HS-5 (cell line): ENCODE measurements at places on chromosomes 13 and 19.

DNA sequence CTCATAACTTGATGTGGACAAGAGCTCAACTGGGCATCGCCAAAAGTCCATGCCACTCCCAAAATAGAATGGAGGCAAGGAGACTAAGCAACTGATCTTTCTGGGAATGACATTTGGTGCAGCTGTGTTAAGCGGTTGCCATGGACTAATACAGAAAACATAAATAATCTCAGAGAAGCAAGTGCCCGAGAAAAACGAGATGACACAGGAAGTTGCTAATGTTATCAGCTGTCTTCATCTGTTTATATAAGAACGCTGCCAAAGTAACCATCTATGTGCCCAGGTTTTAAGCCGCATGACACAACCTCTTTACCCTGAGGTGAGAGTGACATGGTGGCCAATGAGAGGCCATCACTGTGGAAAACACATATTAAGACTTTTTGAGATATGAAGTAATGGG is 54.9 kb upstream of the SACS start:
- no peak for DNase-seq

GRCh38 chr19:33062902-33063301 is 1.8 kb downstream of the RHPN2 start:
- no peak for DNase-seq

DNA sequence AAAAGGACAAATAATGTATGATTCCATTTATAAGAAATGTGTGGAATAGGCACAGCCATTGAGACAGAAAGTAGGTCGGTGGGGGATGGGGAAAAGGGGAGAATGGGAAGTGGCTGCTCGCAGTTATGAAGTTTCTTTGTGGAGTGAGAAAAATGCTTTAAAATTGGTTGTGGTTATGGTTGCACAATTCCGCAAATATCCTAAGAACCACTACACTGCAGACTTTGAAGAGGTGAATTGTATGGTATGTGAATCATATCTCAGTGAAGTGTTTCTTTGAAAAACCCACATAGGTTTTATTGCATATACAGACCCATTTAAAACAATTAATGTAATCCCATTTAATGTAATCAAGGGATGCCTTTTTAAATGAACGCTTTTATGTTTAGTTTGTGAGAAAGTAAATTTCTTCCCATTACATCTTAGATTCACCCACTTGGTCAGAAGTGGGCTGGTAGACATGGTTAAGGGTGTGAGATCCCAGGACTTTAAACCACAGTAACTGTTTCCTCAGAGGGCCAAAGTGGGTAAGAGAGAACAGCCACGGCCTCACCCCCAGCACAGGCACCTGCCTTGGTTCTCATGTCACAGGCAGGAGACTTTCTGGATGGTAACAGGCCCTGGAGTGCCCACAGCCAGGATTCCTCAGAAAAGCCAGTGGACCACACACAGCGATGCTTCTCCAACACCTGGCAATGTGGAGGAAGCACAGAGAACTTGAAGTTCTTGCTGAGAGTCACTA is 119.3 kb upstream of the GJB6 start:
- DNase-seq = peak; percentile 13

DNA sequence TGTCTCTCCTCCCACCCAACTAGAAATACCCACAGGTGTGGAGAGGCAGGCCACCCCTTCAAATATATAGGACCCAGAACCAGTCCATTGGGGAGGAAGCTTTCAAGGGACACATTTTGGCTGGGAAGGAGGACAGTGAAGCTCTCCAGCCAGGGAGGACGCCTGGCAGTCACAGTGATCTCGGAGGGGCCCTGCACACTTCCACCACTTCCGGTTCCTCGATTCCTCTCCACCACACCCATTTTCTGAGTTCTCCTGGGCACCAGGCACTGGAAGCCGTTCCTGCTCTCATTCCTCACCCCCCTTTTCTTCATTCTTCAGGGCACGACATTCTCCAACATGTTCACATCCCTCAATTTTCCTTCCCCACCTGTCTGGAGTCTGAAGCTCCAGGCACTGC is 30.4 kb upstream of the CEACAM21 start:
- no peak for DNase-seq

GRCh38 chr19:29549105-29550070 is 23.6 kb downstream of the VSTM2B start:
- DNase-seq = no peak

GRCh38 chr13:60214213-60215055 is 50.7 kb upstream of the DIAPH3 start:
- no peak for DNase-seq

DNA sequence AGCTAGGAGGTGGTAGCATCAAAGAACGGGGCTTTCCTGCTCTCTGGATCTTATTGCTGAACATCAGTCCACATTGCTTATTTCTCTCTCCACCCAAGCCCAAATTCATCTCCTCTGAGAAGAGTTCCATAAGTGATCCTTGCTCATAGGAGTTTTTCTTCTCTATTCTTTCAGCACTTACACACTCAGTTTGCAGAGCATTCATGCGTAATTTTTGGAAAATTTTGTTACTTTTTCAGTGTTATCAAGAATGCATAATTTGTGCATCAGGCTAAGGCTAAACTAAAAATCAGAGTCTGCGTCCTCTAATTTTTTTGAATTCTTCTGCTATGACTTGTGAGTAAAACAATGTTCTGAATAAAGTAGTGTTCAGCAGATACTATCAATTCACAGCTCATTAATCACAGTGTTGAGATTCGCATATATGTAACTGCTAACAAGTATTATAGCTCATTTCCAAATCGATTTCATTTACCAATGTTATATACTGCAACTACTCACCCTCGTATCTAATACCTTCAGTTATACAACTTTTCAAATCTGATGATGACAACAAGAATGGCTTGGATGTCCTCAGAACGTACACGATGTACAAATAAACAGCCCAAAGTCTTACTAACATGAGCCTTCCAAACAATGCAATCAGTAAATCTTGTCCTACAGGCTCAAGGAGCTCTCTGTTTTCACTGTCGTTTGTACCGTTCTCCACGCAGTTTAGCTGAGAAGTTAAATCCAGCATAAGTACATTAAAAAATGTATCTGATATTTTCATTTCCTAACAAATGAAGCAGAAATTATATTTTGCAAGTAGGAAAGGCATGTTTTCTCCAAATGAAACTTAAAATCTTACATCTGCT is 36.4 kb upstream of the STARD13 start:
- no peak for DNase-seq

DNA sequence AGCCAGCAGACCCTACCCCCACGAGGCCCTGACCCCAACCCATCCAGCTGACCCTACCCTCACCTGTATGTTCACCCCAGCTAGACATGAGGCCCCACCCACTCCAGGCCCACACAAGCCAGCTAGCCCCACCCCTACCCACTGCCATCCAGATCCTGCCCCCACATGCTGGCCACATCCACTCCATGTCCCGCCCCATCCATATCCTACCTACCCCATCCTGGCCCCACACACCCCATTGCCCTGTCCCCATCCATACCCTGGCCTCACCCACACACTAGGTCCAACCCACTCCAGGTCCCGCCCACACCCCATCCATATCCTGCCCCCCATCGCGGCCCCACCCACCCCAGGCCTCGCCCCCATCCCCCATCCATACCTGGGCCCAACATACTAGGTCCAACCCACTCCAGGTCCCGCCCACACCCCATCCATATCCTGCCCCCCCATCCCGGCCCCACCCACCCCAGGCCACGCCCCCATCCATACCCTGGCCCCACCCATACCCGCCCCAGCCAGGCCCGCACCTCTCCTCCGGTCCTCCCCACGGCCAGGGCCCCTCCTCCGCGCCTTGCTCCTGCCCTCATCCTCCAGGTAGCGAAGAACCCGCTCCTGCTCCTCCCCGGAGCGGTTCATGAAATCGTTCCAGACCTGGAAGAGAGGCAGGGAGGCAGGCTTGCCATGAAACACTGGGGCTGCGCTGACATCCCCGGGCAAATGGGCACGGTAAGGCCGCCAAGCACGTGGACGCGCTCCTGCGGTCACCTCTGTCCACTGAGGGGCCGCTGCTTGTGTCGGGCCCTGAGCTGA is 7.2 kb downstream of the RNU6-9 start:
- no peak for DNase-seq

DNA sequence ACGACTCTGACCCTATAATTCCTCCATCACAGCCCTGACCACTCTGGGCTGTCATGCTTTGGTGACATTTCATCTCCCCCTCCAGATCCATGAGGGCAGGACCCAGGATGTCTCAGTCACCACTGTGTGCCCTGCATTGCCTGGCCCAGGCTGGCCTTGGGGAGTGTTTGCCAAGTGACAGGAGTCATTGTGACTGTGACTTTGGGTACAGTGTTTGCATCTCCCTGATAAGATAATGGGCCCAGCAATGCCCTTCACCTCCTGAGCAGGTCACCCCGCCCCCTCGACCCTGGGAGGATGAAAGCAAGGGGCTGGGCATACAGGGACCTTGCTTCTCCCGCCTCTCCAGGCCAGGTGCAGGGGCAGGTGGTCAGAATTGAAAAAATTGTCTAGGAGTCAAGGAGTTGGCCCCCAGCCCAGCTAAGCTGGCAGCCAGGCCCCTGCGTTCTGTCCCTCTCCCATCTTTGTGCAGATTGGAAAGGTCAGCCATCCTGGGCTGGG is 5.9 kb upstream of the ATP4A start:
- no peak for DNase-seq

DNA sequence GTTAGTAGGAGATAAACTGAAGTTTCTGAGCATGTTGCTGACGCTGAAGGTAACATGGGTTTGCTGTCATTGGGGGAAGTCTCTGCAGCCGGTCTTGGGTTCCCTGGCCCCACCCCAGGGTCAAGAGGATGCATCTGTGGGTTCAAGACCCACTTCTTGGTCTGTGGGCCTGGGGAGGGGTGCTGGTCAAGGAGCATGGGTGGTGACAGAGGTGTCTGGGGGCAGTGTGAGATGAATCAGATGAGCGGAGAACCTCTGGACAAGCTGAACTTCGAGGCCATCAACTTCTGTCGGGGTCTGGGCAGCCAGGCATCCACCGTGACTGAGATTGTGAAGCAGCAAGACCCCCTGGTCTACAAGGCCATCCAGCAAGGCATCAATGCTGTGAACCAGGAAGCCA is 51.9 kb downstream of the ACSBG2 start:
- no peak for DNase-seq

DNA sequence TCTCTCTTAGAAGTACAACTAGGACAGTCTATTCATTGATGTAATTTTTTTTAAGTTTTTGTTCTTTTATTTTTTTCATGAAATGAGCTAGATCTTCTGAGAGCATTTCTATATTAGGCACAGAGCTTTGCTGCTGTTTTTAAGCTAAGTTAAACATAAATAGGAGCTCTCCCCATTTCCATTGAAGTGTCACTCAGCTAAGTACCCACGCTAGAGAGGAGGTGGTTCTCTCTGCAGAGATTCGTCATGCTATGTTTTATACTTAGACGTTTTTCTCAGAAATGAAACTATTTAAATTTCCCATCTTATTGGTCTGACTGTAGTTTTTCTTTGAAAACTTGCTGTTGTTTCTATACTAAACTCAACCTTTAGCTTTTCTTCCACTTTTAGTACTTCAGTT is 271.5 kb downstream of the PCDH9 start:
- no peak for DNase-seq
